ENCODE measurements at places on chromosomes 1 and 21.

- DNase-seq: no peak
Observed at GRCh38 chr1:39094685-39095084, 68.5 kb downstream of the NDUFS5 start.

DNA sequence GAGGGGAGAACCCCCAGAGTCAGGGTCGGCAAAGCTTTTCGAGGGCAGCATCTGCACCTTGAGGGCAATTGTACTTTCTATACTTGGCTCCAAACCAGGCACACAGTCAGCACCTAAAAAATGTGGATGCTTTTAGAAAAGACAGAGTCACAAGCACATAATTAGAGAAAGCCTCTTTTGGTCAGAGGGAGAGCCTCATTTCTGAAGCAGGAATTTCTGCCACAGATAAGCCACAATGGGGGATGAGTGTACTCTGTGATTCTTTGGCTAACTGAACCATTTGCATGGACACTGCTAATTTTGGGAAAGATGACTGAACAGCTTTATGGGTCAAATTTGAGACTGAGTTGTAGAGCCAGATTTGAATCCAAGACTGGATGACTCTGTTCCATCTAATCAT, 635.7 kb downstream of the KIF26B start:
- peak; percentile 83 for DNase-seq

GRCh38 chr1:1020415-1021009, 592 bp downstream of the AGRN start:
- DNase-seq: no peak

- no peak for DNase-seq
Observed at GRCh38 chr1:94540440-94541245, 916 bp downstream of the F3 start.

DNA sequence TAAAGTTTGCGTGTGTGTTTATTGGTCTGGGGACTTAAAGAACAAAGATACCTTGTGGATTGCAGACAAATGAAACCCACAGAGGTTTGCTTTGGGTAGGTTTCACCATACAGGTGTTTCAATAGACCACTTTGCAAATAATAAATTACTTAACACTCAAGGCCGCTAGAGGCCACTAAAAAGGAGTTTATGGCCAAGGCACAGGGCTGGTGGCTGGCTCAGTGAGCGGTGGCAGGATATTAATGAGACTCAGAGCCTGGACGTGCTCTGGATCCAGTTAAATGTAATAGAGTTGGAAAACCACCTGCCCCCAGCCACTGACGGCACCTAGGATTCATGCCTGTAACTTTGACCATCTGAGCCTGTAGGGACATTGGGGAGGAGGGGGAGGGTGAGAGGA, 44.5 kb downstream of the LRRC38 start:
- no peak for DNase-seq

DNA sequence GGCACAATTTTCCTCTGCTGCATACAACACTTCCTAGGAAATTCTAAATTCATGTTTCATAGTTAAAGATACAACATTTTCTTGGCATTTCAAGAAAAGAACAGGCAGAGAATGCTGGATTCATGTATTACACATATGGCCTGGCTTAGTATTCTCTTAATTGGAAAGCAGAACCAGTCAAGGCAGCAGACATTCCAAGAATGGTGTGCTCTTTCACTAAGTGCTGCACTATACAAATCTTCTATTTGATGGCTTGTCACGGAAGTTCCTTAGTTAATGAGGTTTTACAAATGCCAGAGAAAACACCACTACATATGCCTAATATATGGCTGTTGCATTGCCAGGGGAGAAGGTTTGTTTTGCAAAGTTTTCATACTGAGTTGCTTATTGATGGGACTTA, 80.8 kb upstream of the DYNLT5 start:
- peak; percentile 40 for DNase-seq

DNA sequence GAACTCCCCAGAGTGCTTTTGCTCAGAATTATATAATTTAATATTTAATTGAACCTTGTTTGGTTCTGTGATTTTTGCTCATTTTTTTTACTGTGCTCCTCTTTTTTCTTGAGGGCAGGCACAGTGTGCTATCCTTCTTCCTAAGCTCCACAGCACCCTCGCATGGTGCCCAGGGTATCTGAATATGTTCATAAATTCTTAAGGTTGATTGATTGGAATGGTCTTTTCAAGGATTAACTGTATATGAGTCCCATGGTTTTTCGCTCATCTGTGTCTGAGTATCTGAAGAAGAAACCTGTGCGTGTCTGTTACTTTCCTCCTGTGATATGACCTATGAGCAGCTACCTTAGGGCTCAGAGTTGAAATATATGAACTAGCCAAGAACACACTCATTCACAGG, 393.7 kb downstream of the HLX start:
- DNase-seq: no peak

GRCh38 chr1:109319114-109319513, 12.3 kb upstream of the MYBPHL start:
- no peak for DNase-seq

- DNase-seq: peak; percentile 55
Observed at GRCh38 chr1:154608397-154609270, 648 bp upstream of the ADAR start.

- DNase-seq: no peak
Observed at GRCh38 chr1:94382201-94382600, 36.0 kb upstream of the ABCD3 start.

All from fibroblast of skin of abdomen (primary cell).